ENCODE measurements at places on chromosomes 12 and 14.

DNA sequence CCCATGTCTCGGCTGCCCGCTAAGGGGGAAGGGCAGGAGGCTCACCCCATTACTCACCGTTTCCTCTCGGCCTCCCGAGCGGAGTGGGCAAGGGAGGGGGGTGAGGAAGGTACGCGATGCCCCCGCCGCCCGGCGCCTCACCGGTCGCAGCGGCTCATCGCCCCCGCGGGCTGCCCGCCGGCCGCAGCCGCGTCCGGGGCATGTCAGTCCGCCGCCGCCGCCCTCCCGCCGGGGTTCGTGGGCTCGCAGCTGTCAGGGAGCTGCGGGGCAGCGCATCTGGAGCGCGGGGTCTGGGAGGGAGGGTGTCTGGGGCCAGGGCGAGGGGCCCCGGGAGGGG, 461 bp downstream of the SLC8A3 start:
- no peak for DNase-seq

DNA sequence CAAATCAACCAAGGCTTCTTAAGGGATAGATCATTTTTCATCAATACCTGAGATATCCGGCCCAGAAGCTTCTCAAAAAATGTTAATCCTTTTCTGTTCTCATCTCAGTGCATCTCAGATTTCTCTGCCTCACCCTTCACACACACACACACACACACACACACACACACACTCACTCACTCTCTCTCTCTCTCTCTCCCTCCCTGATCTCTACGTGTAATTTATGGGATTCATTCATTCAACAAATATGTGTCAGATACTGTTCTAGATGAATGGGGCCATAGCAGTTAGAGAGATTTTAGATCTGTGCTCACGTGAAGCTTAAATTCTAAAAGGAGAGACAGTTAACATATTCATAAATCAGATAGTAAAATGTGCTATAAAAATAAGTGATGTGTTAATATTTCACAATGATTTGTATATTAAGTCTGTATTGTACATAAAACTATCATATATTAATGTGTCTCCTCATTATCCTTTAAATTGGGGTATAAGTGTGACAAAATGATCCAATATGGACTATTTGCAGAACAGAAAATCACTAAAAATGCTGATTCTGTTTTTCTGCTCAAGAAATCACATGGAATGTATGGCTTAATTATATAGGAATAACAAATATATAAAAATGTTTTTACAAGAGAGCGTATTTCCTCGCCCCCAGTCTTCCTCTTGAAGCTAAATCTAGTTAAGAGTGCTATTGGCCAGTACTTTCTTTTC, 7.3 kb upstream of the FRMD6 start:
- no peak for DNase-seq

- no peak for DNase-seq
These were observed 49.9 kb downstream of the TESC start for GRCh38 chr12:117049295-117049694.

DNA sequence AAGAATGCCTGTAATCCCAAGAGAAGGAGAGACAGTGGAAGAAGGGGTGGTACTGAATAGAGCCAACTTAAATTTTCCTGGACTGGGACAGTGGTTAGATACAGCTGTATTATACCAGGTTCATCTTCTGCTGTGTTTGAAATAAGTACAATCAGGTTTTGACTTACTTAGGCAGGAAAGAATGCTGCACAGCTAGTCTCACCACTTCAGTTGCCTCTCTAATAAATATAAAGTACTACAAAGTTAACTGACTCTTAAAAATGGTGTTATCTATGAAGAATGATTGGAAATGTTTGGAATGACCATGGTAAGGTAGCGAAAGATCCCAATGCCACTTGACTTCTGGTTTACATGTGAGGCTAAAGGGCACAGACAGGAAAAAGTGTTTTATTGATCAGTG, 652.1 kb downstream of the NOVA1 start:
- no peak for DNase-seq

DNA sequence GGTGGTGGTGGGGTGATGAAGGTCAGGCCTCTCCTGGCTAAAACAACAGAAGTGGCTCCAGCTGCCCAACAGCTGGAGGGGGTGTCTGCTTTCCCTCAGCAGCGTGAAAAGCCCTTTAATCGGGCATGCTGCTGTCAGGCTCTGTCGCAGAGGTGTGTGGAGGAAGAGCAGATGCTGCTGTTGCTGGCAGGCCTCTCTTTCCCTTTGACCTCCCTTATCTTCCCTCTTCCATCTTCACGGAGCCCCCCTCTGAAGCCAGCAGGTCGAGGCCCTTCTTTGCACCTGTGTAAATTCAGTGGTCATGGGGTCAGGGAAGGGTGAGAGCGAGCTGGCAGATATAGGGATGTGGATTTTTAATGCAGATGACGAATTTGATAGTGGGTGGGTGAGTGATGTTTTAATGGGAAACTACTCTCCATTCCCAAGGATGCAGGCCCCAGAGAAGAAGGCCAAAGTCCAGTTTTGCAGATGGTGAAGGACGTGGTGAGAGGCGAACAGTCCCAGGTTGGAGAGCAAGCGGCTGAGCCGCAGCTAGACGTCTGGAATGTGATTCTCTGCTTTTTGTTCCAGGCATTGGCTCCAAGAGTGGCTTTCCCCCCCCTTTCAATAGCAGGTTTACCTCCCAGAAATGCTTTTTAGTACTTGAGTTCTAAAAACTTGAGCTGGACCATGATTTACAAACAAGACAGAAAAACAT, 64.0 kb downstream of the SMOC1 start:
- no peak for DNase-seq

DNA sequence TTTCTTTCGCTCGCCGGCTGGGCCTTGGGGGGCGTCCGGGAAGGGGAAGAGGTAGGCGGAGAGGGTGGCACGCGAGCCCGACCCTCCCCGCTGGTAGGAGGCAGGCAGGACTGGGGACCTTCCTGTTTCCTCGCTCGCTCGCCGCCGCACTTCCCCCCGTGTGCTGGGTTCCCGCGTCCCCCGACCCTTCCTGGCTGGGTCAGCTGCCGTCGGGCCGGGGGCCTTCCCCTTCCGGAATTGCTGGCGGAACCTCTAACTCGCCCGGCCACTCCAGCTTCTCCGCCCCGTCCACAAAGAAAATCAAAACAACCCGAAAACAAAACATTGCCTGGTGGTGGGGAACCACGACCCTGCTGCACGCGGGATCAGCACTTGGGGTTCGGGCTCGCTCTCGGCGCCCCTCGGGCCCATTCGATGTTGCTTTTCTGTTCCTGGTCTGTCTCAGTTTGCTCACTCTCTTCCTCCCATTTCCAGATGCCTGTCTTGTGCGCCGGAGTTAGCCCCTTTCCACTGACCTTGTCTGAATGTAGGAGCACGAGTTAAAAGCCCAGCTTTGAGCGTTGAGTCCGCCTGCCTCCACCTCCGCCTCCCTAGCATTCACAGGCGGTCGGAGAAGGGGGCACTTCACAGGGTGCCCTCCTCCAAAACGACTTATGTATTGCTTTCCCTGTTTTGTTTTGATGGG, 581 bp downstream of the PAPOLA start:
- DNase-seq, result peak; percentile 2

DNA sequence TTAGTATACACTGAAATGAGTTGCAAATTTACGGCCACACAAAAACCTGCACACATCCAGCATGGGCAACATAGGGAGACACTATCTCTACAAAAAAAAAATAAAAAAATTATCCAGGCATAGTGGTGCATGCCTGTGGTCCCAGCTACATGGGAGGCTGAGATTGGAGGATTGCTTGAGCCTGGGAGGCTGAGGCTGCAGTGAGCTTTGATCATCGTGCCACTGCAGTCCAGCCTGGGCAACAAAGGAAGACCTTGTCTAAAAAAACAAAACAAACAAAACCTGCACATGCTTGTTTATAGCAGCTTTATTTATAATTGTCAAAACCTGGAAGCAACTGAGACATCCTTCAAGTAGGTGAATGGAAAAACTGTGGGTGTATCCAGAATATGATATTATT, 4.9 kb upstream of the TOMM20L start:
- DNase-seq, result no peak

- DNase-seq, result no peak
These were observed 278.7 kb downstream of the PDZRN4 start for GRCh38 chr12:41466802-41467201.

DNA sequence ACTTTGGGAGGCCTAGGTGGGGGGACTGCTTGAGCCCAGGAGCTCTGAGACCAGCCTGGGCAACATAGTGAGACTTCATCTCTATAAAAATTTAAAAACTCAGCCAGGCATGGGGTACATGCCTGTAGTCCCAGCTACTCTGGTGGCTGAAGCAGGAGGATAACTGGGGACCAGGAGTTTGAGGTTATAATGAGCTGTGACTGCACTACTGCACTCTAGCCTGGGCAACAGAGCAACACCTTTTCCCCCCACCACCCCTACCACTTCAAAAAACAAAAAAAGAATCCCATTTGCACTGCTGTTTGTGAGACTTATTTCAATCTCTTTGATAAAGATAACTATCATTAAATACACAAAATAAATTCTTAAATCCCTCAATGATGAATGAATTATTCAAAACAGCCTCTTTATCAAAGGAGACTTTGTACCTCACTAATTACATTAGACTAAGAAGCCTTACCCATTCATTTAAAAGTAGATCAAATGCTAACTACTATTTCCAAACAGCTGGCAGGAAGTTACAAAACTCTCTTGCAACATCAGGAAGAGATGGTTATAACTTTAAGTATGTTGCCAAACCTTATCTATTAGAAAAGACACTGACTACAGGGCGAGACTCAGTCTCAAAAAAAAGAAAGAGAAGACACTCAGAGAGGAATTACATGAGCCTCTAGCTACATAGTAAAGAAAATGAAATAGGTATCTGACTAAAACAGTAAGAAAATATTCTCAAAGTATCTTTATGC, 14.7 kb downstream of the BLTP3B start:
- no peak for DNase-seq

- no peak for DNase-seq
These were observed 156.8 kb upstream of the PWP1 start for GRCh38 chr12:107528731-107529365.

DNA sequence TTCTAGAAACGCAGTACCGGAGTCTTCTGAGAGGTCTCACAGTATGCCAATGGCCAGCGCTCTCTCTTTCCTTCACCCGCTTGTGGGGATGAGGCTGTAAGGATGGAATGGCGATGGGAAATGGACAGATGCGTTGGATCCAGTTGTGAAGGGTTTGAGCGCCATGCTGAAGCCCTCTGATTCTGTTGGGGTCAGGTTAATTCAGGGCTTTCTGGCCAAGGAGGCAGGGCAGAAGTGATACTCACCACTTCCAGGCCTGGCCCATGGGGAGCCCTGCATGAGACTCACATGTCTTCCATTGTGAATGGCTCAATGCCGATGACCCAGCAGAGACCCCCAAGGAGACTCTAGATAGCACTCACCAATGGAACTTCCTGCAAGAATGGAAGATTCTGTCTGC, 114.3 kb downstream of the BCL11B start:
- DNase-seq, result no peak

- DNase-seq, result no peak
These were observed 3.9 kb downstream of the CTDSP2 start for GRCh38 chr12:57842342-57843294.

GRCh38 chr14:89391123-89391522, 25.9 kb downstream of the FOXN3 start:
- DNase-seq, result no peak

DNA sequence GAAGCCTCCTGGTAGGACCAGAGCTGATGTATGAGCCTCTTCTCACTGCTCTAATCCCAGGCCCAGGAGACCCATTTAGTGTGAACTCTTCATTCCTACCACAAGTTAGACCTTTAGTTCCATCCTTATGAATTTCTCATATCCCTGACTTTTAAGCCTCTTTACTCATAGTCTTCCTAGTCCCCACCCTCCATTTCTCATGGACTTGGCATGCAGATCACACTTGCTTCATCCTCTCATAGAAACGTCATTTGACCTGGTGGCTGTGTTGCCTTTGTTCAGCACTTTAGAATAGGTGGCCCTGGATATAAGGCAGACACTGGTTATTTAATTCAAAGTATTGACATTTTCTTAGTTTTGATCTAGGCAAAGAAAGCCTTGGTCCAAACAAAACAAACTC, 99.5 kb downstream of the SLC16A7 start:
- no peak for DNase-seq

GRCh38 chr14:59356767-59357166, 108.4 kb downstream of the GPR135 start:
- DNase-seq, result no peak

DNA sequence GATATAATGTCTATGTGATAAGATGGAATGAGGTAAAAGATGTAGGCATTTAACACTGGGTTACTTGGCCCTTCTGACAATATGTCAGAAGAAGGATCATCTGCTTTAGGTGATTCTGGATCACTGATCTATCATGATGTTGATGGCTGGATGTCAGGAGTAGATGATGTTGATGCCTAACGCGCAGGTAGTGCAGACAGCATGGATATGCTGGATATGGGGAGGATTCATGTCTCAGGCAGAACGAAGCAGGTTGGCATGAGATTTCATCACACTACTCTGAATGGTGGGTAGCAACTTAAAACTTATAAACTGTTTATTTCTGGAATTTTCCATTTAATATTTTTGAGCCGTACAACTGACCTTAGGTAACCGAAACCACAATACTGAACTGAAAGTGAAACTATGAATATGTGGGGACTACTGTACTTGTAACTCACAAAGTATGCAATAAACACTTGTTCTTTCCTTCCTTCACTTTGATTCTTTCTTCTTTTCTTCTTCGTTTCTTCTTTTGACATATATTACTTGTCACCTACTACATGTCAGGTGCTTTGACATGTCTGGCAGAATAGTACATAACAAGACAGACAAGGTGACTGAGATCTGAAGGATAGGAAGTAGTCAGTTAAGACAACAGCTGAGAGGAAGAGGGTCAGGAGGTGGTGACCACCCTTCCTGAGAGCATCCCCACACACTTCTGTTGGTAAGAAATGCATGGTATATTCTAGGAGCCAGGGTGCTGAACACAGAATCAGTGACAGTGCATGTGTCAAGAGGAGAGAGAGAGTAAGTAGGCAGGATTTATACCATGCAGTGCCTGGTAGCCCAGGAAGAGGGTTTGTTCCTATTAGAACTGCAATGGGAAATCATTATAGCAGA, 238.8 kb downstream of the PPFIA2 start:
- DNase-seq, result no peak

DNA sequence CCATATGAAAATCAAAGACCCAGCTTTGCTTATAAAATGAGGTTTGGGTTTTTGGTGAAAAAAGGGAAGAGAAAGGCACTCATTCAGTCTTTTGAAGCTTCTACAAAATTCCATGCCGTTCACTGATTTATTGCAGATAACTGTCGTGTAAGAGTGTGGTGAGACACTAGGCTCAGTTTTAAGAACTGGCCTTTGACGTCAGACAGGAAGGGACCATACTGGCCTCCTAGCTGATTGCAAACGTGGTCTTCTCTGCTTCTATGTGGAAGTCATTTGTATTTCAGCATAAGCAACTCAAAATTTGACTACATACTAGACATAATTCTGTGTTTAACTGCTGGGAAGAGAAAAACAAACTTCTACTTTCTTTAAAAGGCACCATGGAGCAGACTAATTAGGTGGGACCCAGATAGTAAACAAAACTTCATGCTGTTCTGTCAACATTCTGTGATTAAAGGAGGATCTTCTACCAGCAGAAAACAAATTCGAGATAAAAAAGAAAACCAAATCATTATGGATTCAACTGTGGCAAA, 168.7 kb downstream of the TTC7B start:
- no peak for DNase-seq

GRCh38 chr14:69055999-69056788, 77.1 kb upstream of the ACTN1 start:
- DNase-seq, result no peak

All from stimulated activated CD4-positive, alpha-beta T cell treated with anti-CD3 and anti-CD28 coated beads, Interleukin-15, amount 100 ng/mL, for 1 hour (primary cell).